Muscle of leg (tissue), 16 donors: ENCODE measurements at places on chromosomes 7 and 10. TPM values are rescaled to one million over a fixed set of nuclear protein-coding genes. Genes with fewer than 3 reads are reported as not detected.
A peak's percentile ranks its signal among the peaks of the same experiment; 100 is the strongest.

TBX20 gene
- not detected for total RNA-seq

ERVW-1 gene
- 0.40 TPM for total RNA-seq

SCART1 gene
- 1.5 TPM for total RNA-seq

VWA2 gene
- total RNA-seq = 0.04 TPM

GRCh38 chr10:4944841-4945240 lies 18.4 kb upstream of the AKR1C1 start:
- H3K36me3 ChIP-seq = no peaks in the 10 kb centered on the region
- no peak overlapping the region for H3K4me3 ChIP-seq
- peaks cover 9% of the 10 kb centered on the region for H3K4me1 ChIP-seq
- H3K27ac ChIP-seq = no peak overlapping the region
- no peak for DNase-seq
- no peaks in the 10 kb centered on the region for H3K27me3 ChIP-seq

- H3K4me1 ChIP-seq = no peaks in the 10 kb centered on the region
- DNase-seq = no peak
- peaks cover 37% of the 10 kb centered on the region for H3K36me3 ChIP-seq
These were observed 95.2 kb upstream of the DNAJB6 start for GRCh38 chr7:157241631-157242030.

GRCh38 chr10:29735628-29736365 lies 101.0 kb upstream of the SVIL start:
- H3K4me3 ChIP-seq = peak overlapping the region; percentile 86
- peak; percentile 93 for DNase-seq
- H3K4me1 ChIP-seq = peaks cover 33% of the 10 kb centered on the region
- no peaks in the 10 kb centered on the region for H3K36me3 ChIP-seq

DNA sequence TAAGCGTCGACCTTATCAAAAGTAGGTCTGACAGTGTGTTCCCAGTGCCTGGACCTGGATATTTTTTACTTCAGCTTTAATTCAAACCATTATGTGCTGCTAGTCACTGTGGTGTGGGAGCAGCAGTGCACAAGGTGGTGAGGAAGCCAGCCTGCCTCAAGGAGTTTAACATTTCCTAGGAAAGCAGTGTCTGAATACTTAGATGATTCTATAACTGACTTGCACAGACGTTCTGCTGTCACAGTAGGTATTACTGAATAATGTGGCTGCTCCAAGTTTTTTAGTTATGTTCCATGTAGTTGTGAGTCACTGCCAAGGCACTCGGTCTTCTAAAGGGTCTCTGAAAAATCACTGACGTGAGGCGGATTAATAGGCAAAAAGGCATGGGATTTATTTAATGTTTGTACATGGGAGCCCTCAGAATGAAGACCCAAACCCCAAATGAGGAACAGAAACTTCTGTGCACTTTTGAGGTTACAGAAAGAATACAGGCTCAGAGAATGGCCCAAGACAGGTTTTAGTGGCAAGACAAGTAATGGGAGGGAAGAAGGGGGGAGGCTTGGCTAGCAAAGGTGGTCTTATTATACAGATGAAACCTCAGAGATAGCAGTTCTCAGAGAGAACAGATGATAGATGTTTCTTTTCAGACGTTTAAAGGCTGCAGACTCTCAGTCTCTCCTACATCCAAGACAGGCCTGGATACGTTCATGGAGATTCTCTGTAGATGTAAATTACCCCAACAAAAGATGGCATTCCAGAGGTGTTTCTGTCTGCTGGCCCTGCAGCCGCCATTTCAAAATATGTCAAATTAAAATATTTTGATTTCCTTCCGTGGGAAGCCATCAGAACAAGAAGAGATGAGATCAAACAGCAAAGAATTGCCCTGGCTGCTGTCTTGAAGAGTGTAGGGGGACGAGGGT lies 209.3 kb downstream of the SDK1 start:
- H3K4me3 ChIP-seq = no peak overlapping the region
- H3K4me1 ChIP-seq = no peaks in the 10 kb centered on the region
- H3K27me3 ChIP-seq = no peaks in the 10 kb centered on the region
- no peaks in the 10 kb centered on the region for H3K36me3 ChIP-seq
- no peak overlapping the region for H3K27ac ChIP-seq
- DNase-seq = no peak

DNA sequence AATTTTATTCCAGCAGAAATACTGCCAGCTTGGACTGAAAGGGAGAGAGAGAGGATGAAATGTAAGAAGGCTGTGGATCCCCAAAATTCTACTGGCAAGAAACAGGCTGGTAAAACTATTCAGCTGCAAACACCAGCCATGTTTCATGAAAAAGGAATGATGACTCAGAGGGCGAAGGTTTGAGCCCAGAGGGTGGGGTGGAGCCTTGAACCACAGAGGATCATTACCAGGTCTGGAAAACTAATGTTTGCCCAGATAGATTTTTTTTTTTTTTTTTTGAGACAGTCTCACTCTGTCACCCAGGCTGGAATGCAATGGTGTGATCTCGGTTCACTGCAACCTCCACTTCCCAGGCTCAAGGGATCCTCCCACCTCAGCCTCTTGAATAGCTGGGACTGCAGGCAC lies 41.7 kb upstream of the NRF1 start:
- no peaks in the 10 kb centered on the region for H3K27me3 ChIP-seq
- H3K4me3 ChIP-seq = no peak overlapping the region
- no peaks in the 10 kb centered on the region for H3K36me3 ChIP-seq
- H3K27ac ChIP-seq = no peak overlapping the region
- peaks cover 7% of the 10 kb centered on the region for H3K4me1 ChIP-seq

DNA sequence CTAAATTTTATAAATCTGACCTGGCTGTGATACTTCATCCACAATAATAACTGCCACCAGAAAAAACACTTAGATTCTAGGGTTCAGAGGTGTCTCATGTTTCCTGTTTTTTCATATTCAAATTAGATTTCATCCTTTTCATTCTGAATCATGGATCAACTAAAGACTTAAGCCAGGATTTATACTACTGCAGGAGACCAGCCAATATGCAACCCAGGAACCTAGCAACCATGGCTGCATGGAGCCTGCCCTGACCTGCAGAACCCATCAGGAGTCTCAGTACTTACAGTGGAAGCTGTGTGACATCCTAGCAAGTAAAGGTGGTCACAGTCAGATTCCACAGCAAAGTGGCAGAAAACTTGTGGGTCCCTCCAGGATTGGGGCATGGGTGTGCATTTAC lies 40.5 kb upstream of the RNF148 start:
- no peak for DNase-seq
- H3K4me1 ChIP-seq = no peaks in the 10 kb centered on the region
- no peak overlapping the region for H3K27ac ChIP-seq
- no peaks in the 10 kb centered on the region for H3K27me3 ChIP-seq
- no peaks in the 10 kb centered on the region for H3K36me3 ChIP-seq

DNA sequence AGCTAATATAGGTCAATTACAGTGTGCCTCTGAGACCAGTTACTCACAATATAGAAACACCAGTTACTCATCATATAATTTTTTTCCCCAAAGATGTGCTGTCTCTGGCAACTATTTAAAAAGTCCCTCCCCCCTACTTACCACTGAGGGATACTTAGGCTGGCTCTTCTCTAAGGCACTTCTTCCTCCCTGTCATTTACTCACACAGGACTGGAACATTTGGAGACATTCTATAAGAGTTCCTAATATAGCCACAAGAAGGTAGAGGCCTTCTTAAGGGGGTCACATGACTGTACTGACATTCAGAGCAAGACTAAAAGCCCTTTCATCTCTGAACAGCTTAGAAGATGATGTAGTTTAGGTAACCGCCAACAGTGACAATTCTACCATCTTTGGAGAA lies 44.4 kb upstream of the SLIT1 start:
- H3K4me1 ChIP-seq = no peaks in the 10 kb centered on the region
- H3K4me3 ChIP-seq = no peak overlapping the region
- DNase-seq = no peak
- H3K27ac ChIP-seq = no peak overlapping the region
- H3K36me3 ChIP-seq = peaks cover 13% of the 10 kb centered on the region

DNA sequence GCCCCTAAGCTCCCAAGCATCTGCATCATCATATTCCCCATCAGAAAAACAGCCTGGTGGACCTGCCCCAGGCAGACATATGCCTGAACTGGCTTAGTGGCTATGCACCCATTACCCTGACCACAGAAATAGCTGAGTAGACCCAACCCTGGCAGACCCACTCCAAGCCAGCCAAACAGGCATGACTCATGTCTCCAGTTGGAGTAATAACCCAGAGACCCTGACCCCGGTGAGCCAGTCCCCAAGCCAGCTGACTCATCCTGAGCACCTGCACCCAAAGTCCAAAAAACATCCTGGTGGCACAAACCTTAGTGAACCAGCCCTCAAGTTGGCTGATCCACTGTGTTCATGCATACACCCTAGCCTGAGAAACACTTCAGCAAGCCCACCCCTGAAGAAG lies 555.9 kb downstream of the GRID1 start:
- H3K27me3 ChIP-seq = no peaks in the 10 kb centered on the region
- H3K4me1 ChIP-seq = no peaks in the 10 kb centered on the region
- DNase-seq = no peak
- no peaks in the 10 kb centered on the region for H3K36me3 ChIP-seq
